ENCODE measurements at places on chromosomes 6 and 20. TPM values are rescaled to one million over a fixed set of nuclear protein-coding genes. Genes with fewer than 3 reads are reported as not detected.
A peak's percentile ranks its signal among the peaks of the same experiment; 100 is the strongest.

GRCh38 chr20:7859356-7859802 is 80.9 kb downstream of the HAO1 start:
- peaks cover 28% of the 10 kb centered on the region for H3K4me1 ChIP-seq
- no peak overlapping the region for H3K4me3 ChIP-seq
- no peaks in the 10 kb centered on the region for H3K27me3 ChIP-seq
- H3K36me3 ChIP-seq: no peaks in the 10 kb centered on the region
- H3K27ac ChIP-seq: peak overlapping the region; percentile 45
- peak; percentile 81 for DNase-seq

DNA sequence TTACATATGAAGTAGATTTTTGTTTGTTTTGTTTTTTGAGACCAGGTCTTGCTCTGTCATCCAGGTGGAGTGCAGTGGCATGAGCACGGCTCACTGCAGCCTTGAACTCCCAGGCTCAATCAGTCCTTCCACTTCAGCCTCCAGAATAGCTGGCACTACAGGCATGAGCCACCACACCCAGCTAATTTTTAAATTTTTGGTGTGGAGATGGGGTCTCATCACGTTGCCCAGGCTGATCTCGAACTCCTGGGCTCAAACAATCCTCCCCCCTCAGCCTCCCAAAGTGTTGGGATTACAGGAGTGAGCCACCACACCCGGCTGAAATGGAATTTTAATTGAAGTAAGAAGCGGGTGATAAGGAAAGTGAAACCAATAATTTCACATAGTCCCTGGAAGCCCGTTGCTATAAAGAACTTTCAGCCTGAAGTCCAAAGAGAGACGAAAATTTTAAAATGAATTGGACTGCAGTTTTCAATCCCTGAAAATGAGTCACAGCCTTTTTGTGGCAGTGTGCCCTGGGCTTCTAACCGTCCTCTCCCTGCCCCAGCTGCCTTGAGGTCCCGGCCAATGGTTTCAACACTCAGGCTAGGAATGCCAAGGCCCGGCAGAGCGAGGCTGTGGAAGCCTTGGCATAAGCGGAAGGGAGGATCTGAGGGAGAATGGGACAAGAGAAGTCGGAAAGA is 757 bp downstream of the RAET1E start:
- peaks cover 2% of the 10 kb centered on the region for H3K27me3 ChIP-seq
- no peak overlapping the region for H3K27ac ChIP-seq
- no peaks in the 10 kb centered on the region for H3K36me3 ChIP-seq
- no peak overlapping the region for H3K4me3 ChIP-seq

DNA sequence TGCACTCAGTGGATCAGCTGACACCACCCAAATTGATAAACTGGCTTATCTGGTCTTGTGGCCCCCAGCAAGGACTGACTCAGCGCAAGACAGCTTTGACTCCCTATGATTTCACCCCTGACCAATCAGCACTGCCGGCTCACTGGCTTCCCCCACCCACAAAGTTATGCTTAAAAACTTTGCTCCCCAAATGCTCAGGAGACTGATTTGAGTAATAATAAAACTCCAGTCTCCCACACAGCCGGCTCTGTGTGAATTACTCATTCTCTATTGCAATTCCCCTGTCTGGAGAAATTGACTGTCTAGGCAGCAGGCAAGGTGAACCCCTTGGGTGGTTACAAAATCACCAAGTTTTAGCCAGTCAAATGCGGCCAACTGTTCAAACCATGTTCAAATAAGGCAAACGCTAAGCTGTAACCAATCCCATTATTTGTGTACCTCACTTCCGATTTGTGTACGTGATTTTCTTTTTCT is 32.5 kb downstream of the SLC22A2 start:
- H3K4me1 ChIP-seq: no peaks in the 10 kb centered on the region
- H3K36me3 ChIP-seq: no peaks in the 10 kb centered on the region
- no peak overlapping the region for H3K4me3 ChIP-seq
- no peak overlapping the region for H3K27ac ChIP-seq

DNA sequence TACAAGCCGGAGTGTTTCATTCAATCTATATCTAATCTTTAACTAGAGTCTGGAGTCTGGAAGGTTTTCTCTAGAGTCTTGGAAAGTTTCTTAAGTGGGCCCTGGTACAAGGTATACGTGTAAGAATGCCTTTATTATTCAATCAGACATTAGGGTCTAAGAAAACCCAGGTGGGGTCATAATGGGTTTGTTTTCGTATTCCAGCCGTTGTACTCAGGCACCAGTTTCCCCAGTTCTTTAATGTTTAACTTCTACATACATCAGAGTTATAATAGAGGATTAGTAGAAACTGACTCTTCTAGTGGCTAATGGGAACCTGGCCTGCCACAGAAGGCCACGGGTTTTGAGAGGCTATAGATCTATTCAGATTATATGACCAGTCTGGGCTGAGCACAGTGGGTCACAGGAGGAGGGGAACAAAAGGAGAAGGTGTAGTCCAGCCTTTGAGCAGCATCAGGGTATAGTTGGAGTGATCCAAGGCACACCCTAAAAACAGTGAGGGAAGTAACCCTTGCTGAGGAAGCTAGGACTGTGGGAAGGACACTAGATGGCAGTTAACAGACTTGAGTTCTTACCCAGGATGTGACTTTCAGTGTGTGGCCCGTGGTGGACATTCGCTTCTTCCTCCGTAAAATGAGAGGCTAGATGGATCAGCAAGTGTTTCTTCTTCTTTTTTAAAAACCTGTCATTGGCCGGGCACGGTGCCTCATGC is 15.5 kb downstream of the FAM83B start:
- no peak overlapping the region for H3K27ac ChIP-seq
- no peaks in the 10 kb centered on the region for H3K27me3 ChIP-seq
- no peaks in the 10 kb centered on the region for H3K4me1 ChIP-seq
- H3K4me3 ChIP-seq: no peak overlapping the region
- no peak for DNase-seq

DNA sequence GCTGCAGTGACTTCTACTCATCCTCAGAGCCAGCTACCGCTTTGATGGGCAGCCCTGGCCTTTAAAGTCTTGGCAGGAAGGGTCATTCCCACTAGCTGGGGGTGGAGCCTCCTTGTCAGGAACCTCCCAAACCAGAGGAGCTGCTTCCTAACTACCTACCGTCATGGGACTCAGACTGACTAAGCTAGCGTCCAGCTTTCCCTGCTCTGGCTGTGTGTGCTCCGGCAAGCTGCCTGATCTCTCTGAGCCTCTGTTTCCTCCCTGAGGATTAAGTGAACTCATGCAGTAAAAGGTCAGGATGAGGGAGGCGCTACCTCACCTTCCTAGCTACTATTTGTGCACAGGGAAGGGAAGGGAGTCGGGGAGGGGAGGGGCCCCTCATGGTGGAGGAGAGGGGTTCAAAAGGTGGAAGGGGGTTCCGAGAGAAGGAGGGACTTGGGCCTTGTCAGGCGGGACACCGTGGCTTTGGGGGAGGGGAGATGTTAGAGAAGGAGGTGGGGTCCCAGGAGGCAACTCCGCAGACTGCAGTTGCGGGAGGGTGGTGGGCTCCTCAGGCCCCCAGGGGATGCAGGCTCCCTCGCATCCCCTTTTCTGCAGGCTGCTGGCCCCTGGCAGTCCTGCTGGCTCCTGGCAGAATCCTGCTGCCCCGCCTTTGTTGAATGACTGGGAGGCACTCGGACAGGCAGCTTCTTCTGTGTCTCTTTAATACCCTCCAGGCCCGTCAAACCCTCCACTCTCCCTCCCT is 9.8 kb downstream of the DUSP15 start:
- H3K36me3 ChIP-seq: no peaks in the 10 kb centered on the region
- DNase-seq: no peak
- H3K27me3 ChIP-seq: peaks cover 28% of the 10 kb centered on the region
- no peak overlapping the region for H3K27ac ChIP-seq

DNA sequence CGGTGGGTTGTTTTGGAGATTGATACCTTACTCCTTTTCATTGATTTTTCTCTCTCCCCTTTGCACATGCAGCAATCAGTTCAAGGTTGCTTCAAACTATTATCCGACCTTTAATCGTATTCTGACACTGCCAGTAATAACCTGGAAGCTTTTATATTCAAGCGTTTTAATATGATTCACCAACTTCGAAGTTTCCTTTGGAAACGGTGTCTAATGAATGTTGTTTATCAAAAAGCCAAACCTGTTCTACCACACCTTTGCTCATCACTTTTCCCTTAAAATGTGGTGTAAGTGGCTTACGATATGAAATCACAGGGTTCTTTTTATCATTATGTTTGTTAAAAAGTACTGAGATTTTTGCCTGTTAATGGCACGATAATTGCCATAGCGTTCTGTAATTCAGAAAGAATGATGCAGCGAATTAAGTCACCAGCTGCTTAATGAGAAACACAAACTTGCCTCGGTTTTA is 660 bp downstream of the STXBP5 start:
- H3K4me3 ChIP-seq: peak overlapping the region; percentile 58
- H3K4me1 ChIP-seq: peaks cover 20% of the 10 kb centered on the region
- no peaks in the 10 kb centered on the region for H3K36me3 ChIP-seq
- DNase-seq: peak; percentile 29
- peak overlapping the region; percentile 86 for H3K27ac ChIP-seq

DNA sequence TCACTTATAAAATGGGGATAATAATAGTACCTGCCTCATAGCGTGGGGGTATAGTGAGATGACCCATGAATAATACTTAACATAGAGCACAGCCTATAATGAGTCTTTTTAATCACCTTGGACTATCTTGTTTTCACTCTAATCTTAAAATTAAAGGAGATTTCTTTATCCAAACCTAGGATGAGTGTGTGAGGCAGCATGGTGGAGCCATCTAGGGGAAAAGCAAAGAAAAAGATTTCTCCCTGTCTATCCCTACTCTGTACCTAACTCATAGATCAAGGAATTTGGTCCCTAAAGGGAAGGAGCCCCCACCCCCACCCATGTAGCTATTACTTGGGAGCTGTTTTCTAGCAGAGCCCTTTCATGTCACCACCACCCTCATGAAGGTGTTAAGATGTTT is 45.2 kb upstream of the PAK5 start:
- H3K36me3 ChIP-seq: no peaks in the 10 kb centered on the region
- no peaks in the 10 kb centered on the region for H3K4me1 ChIP-seq
- no peak overlapping the region for H3K27ac ChIP-seq
- no peak for DNase-seq

DNA sequence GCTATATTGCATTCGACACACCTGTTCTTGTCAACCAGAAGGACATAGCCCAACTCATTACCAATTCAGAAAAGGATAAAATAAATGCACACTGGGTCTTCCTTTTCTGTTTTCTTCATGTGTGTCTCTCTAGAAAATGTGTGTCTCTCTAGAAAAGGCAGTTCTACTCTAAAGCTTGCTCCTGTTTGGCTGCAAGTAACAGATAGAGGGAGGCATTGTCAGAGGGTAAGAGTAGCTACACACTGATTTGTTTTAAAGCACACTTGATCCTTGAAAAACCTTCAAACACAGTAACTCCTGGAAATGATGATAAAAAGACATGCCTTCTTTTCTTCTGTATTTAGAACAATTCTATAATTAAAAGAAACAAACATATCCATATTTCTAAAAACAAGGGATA is 21.3 kb downstream of the GRM1 start:
- no peak overlapping the region for H3K27ac ChIP-seq
- H3K27me3 ChIP-seq: no peaks in the 10 kb centered on the region
- no peaks in the 10 kb centered on the region for H3K36me3 ChIP-seq
- DNase-seq: no peak
- H3K4me1 ChIP-seq: peaks cover 13% of the 10 kb centered on the region

Gene SOBP
- total RNA-seq: 6.1 TPM

GRCh38 chr6:95203153-95203754 is 374.1 kb upstream of the MANEA start:
- H3K27ac ChIP-seq: no peak overlapping the region
- H3K27me3 ChIP-seq: no peaks in the 10 kb centered on the region
- DNase-seq: peak; percentile 6
- no peaks in the 10 kb centered on the region for H3K4me1 ChIP-seq

DNA sequence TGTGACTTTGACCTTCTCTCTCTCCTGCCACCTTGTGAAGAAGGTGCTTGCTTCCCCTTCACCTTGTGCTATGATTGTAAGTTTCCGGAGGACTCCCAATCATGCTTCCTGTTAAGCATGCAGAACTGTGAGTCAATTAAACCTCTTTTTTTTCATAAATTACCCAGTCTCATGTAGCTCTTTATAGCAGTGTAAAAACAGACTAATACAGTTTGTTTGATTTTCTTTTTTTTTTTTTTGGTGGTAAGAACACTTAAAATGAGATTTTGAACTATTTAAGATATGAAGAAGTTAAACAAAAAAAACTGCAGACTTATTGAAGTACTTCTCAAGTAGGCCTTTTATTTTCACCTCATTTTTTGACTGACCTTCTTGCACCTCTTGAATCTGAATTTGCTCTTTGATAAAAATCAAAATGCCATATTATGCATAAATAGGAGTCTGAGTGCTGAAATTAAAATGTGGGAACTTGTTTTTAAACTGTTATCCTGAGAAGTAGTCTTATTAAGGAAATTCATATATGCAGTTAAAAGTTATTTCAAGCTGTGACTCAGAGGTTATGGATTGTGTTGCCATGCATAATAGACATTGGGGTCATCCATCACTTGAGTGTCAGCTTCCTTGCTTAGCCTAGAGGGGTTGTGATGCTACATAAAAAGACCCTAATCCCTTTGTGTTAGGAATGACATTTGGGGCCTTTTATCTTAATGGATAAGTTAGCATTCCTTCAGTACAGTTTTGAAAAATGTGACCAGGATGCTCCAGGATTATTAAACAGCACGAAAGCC is 447.9 kb upstream of the FKBP1C start:
- no peak overlapping the region for H3K4me3 ChIP-seq
- no peaks in the 10 kb centered on the region for H3K27me3 ChIP-seq
- no peaks in the 10 kb centered on the region for H3K36me3 ChIP-seq
- H3K27ac ChIP-seq: no peak overlapping the region
- DNase-seq: no peak
- H3K4me1 ChIP-seq: no peaks in the 10 kb centered on the region

Gene KHDC1L
- total RNA-seq: not detected

Gene PAK5
- total RNA-seq: not detected

Gene SLC22A2
- total RNA-seq: not detected

GRCh38 chr6:64553249-64553786 is 917.7 kb downstream of the PHF3 start:
- no peak overlapping the region for H3K27ac ChIP-seq
- H3K4me3 ChIP-seq: no peak overlapping the region
- no peaks in the 10 kb centered on the region for H3K36me3 ChIP-seq
- no peak for DNase-seq
- no peaks in the 10 kb centered on the region for H3K4me1 ChIP-seq
- no peaks in the 10 kb centered on the region for H3K27me3 ChIP-seq

Gene SLC17A3
- not detected for total RNA-seq

GRCh38 chr6:57432157-57432556 is 114.7 kb downstream of the PRIM2 start:
- peak; percentile 58 for DNase-seq
- no peak overlapping the region for H3K4me3 ChIP-seq
- peak overlapping the region; percentile 37 for H3K27ac ChIP-seq

Gene SNRPB
- total RNA-seq: 323 TPM

GRCh38 chr20:58058421-58059259 is 169.8 kb downstream of the ANKRD60 start:
- H3K27ac ChIP-seq: no peak overlapping the region
- no peaks in the 10 kb centered on the region for H3K4me1 ChIP-seq
- H3K27me3 ChIP-seq: peaks cover 10% of the 10 kb centered on the region
- H3K36me3 ChIP-seq: no peaks in the 10 kb centered on the region
